ENCODE measurements at places on chromosomes 5 and 9.

- no peak for DNase-seq
These were observed 348.7 kb downstream of the GLIS3 start for GRCh38 chr9:3951161-3951665.

- DNase-seq = no peak
These were observed 462.3 kb downstream of the CDH12 start for GRCh38 chr5:22390888-22391287.

DNA sequence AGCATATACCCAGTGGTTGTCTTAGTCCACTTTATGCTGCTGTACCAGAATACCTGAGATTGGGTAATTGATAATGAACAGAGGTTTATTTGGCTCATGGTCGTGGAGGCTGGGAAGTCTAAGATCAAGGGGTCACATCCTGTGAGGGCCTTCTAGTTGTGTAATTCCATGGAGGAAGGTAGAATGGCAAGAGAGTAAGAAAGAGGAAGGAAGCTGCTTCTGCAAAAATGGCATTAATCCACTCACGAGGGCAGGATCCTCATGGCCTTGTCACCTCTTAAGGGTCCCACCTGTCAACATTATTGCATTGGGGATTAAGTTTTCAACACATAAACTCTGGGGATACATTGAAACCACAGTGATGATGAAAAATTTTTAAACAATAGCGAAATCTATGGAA, 17.0 kb downstream of the BTNL8 start:
- DNase-seq = no peak

GRCh38 chr5:166014256-166014655, 2277.2 kb upstream of the WWC1 start:
- no peak for DNase-seq

DNA sequence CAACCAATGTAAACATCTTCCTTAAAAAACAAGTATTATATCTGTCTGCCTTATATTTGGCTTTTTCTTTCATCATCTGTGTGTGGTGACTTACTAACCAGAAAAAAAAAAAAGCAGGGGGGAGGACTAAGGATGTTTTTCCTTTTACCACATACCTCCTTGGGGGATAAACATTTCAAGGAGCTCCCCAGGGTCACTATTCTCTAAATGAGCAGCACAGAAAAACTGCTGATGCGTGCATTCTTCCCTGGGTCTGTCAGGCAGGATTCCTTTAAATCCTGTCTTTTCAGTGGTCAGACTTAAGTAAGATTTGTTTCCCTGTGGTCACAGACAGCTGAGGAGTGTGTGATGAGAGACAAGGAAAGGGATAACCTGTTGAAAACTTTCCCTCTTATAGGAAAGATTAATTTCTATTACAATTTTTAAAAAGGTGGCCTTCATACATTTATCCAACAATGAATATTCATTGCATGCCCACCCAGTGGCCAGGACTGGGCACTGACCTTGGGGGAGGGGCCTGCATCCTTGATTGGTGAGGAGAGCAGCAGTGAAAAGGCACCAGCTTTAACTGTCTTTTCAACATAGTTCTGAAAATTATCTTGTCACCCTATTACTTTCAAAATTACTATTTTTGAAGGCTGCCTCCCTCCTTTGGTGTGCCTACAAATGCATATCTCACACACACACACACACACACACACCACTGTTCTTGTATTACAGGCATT, 123.1 kb downstream of the TLE4 start:
- DNase-seq = no peak

DNA sequence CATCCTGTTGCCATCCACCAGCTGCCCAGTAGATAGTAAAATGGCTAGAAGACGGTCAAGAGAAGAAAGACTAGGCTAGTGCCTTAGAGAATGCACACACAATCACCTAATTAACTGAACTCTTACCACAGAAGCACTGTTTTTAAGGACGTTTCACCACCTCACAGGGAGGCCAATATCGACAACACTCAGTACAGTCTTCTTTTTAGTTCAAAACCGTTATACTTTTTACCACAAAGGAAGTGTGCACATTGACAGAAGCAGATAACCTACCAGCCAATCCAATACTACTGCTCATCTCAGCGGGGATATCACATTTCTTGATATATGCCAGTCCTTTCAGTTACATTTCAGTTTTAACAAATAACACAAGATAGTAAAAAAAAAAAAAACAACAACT, 122.3 kb downstream of the GNAQ start:
- no peak for DNase-seq

- DNase-seq = no peak
These were observed 122.7 kb upstream of the ALDH1B1 start for GRCh38 chr9:38269775-38270174.

DNA sequence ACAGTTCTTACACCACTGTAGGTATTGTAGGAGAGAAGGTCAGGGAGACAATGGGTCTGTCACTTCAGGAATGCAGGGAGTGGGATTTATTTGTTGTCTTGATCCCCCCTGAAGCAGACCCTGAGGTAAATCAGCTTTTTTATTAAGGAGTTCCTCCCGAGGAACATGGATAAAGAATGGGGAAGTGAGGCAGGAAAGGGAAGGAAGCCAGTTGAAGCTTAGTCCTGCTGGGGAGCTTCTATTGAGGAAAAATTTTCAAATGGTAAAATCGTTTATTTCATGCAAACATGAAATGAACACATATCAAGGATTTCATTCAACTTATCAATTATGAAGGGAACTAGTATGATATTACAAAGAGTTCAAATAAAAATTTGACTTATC, 318.6 kb upstream of the PIK3R1 start:
- DNase-seq = no peak

GRCh38 chr9:124829334-124829669, 24.0 kb upstream of the WDR38 start:
- DNase-seq = no peak

DNA sequence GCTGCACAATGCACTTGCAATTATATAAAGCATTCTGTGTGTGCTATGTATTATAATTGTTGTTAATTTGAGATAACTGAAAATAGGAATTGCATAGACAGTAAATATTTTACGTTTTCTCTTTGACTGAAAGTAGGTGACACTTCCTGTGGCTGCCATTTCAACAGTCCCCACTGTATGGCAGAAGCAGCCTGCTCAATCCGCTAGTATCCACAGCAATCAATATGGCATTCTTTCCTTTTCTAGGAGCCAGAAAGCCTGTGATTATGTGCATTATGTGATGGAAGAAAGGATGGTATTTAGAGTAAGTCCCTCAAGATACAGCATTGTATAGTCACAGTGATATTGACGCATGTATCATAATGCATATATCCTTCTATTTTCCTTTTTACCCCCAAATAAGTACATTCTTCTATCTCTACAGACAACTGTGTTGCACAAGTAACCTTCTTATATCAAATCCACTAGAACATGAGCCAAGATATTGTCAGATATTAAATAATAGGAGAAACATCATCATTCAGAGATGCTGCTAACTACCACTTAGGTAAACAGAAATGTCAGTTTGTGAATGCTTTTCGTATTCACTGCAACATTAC, 59.7 kb downstream of the CARTPT start:
- DNase-seq = no peak

- no peak for DNase-seq
These were observed 778.1 kb downstream of the TLR4 start for GRCh38 chr9:118482306-118482705.

- no peak for DNase-seq
These were observed 456.9 kb downstream of the BNC2 start for GRCh38 chr9:16413509-16414016.

- DNase-seq = no peak
These were observed 714 bp downstream of the SEC24A start for GRCh38 chr5:134649163-134649835.

DNA sequence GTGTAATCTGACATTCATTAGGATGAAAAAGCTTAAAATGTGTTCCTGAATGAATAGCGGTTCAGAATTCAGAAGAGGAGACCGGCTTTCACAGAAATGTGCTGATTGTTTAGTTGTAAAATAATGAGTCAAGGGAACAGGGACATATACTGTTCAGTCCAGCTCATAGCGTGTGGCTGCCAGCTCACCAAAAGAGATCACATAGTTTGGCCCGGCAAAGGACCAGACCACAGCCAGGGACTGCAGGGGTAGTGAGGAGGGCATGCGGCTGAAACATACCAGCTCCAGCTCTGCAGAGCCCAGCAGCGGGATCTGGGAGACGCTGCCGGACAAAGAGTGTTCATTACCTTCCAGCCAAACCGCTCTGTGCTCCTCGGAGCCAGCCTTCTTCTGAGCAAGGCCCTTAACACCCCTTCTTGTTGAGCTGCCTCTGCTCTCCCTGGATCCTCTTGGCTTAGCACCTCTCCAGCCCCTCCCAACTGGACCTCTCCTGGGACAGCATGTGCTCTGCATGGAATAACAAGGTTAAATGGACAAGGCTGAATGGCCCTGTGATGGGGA, 116.8 kb upstream of the CNTLN start:
- DNase-seq = no peak

DNA sequence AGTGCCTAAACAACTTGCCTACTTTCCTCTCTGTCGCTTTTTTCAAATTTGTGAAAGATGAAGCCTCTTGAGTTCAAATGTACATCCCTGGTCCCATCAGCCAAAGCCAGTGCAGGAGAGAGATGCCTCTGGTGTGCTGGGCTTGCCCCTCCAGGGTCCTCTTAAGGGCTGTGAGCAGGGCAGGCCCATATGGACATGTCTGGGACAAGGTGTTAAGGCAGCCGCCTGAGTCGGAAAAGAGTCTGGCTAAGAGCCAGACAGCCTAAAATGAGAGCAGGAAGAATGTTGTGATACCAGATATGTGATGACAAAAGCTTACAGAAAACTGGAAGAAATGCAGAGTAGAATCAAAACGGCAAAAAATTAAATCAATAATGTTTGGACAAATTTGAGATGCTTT, 72.5 kb downstream of the APTX start:
- no peak for DNase-seq

DNA sequence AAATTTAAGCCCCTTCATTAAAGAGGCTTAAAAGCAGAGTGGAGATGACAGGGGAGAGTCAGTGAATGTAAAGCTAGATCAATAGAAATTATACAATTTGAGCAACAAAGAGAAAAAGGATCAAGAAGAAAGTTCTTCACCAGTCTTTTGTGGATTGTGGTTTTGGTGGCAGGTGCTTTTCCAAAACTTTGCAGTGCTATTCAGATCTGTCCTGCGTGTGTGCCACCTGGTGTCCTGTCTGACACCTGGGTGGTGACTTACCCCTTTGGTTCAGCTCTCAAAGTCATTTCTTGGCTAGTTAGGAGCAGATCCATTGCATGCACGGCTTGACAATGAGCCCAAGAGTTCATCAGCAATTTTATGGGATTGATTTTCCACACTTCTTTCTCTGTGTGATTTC, 69.4 kb downstream of the SREK1 start:
- no peak for DNase-seq

DNA sequence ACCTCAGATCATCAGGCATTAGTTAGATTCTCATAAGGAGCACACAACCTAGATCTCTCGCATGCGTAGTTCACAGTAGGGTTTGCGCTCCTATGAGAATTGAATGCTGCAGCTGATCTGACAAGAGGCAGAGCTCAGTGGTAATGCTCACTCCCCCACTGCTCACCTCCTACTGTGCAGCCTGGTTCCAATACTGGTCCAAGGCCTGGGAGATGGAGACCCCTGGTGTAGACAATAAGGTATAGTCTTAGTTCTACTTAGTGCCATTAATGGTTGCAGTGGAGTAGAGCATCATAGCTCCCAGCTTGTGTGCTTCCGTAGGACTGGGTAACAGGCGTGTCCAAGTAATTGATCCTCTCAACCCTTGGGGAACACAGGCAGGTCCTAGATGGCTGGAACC, 70.4 kb upstream of the ANKRD55 start:
- no peak for DNase-seq
